ENCODE measurements at places on chromosomes 12 and 14.
A peak's percentile ranks its signal among the peaks of the same experiment; 100 is the strongest.

DNA sequence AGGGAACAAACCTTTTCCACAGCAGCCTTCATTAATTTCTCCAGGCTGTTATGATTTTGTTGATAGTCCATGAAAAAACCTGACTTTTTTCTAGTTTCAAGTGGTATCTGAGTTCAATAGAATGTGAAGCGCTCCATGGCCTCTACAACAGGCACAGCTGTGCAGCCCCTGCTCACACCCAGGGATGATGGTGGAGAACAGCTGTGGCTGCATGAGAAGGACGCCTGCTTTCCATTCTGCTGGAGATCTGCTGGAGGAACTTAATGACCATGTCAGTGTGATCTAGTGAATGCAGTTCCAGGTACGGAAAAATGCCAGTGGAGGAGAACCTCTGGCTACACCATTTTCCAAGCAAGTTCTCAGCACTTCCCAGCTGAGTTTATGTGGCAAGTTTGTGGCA, 80.6 kb downstream of the PIWIL1 start:
- no peak for DNase-seq

DNA sequence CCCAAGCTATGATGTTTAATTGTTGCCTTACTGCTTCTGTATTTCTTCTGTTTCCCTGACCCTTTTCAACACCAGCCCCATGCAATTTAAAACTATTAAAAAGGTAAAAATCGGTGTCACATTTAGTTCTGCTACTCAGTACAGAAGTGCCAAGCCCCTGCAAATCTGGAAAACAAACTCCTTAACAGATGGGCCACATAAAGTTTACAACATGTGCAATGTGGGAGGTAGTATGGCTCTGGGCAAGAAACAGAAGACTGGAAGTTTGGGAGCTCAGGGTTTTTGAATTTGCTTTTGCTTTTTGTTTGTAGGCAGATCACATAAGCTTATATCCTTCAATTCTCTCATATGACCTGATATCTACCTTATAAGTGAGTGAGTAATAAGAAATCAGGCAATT, 404.0 kb upstream of the ATP2B1 start:
- DNase-seq: no peak

DNA sequence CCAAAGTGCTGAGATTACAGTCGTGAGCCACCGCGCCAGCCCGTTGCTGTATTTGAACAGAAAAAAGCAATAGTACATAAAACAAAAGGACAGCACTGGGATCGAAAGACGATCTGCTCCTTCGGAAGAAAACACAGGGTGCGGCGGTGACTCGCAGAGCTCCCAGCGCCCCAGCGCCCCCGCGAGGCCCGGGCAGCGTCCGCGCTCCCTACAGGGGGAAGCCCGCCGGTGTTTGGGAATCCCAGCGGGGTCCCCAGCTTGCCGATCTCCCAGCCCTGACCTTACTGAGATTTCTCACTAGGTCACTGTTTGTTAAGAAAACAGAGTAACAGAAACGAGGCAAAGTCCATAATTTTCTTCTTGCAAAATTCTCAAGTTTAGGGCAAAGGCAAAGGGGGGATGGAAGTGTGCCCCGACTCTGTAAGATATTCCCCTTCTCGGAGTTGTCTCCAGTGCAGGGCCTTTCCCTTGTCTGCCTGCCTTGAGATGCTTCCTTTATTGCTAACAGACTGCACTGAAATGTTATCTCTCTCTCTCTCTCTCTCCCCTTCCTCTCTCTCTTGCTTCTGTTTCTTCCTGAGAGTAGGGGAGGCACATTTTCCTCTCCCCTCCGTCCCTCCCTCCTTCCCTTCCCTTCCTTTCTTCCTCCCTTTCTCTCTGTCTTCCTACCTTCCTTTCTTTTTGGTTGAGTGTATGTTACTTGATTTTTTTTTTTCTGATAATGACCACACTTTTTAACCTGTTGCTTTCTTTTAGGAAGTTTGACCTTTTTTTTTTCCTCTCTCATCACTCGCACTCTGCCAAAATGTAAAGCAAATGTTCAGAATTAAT, 91.9 kb downstream of the TMEM30B start:
- no peak for DNase-seq

DNA sequence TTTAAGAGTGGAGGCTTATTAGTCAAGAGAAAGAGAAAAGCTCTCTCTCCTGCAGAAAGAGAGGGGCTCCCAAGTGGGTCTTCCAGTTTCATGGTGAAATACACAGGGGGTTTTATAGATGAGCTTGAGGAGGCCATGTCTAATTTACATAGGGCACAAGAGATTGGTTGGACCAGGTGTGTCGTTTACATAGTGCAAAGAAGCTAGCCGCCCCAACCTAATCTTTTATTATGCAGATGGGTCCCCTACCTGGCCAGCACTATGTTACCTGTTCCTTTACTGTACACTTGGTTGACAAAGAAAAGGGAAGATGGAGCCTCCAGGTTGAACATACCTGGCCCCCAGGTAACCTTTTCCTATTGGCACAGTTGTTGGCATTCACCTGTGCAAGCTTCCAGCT, 195.0 kb downstream of the PIK3C2G start:
- no peak for DNase-seq

DNA sequence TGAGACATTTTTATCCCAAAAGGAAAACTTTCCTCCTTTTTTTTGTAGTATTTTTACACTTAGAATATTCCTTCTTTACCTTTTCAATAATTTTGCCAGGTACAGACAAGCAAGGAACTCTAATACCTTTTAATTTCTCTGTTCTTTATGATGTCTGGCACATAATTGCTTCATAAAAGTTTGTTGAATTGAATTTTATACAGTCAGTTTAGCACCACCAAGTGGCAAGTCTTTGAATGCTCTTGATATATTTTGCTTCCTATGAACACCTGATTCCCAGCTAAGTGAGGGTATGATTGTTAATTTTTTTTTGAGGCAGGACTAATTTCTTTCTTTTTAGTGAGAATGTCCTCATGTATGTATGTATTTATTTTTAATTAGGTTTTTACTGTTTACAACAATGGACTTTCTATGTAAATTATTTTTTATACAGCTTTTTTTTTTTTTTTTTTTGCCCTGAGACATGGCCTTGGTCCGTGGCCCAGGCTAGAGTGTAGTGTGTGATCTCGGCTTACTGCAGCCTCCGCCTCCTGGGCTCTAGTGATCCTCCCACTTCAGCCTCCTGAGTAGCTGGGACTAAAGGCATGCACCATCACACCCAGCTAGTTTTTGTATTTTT, 6.9 kb downstream of the TBC1D15 start:
- no peak for DNase-seq

GRCh38 chr14:50360851-50361250, 35.8 kb downstream of the CDKL1 start:
- no peak for DNase-seq

DNA sequence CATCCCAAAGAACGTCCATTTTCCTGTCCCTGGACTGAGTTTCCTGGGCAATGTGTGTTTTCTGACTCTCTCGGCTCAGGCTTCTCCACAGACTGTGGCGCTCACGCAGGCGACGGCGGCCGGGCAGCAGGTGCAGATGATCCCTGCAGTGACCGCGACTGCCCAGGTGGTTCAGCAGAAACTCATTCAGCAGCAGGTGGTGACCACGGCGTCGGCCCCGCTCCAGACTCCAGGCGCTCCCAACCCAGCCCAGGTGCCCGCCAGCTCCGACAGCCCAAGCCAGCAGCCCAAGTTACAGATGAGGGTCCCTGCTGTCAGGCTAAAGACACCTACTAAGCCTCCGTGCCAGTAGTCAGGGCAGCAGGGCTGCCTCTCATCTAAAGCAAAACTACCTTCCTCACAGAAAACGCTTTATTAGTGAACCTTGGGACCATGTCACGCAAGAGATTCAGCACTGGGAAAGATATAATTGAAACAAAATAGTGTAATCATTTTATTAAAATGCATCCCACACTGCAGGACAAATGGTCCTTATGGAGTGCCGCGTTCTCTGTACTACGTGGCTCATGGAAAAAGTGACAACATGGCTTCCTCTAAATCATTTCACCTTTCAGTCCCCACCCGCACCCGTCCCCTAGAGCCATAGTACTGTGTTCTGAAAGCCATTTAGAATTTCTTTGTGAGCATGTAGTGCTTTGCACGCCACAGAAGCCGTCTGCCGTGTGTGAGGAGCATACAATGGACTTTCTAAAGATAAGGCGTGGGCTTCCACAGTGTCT, 66.6 kb downstream of the DDX51 start:
- no peak for DNase-seq

- DNase-seq: no peak
Observed at GRCh38 chr12:104834607-104835006, 123.5 kb downstream of the SLC41A2 start.

- DNase-seq: no peak
Observed at GRCh38 chr12:52053536-52054209, 2.4 kb downstream of the NR4A1 start.

DNA sequence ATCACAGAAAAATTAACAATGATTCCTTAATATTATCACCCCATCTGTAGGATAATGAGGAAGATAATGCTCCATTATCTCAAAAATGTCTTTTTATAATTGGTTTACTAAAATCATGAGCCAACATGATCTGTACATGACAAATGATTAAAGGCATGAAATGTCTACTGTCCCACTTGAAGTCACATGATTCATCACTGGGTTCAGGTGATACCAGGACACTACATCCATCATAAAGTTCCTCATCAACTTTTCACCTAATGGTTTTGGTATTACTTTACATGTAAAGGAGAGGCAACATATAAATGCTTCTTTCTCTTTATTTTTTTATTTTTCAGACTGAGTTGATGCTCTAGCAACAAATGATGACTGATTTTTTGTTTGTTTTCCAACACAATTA, 313.3 kb downstream of the MED13L start:
- DNase-seq: no peak

GRCh38 chr12:89960011-89960507, 251.4 kb upstream of the ATP2B1 start:
- DNase-seq: no peak

GRCh38 chr12:123571343-123571813, 13.0 kb upstream of the TMED2 start:
- DNase-seq: no peak

- DNase-seq: peak; percentile 59
Observed at GRCh38 chr12:3275171-3276041, 198.2 kb downstream of the TSPAN9 start.

GRCh38 chr14:68041876-68042354, 222.3 kb downstream of the RAD51B start:
- no peak for DNase-seq

DNA sequence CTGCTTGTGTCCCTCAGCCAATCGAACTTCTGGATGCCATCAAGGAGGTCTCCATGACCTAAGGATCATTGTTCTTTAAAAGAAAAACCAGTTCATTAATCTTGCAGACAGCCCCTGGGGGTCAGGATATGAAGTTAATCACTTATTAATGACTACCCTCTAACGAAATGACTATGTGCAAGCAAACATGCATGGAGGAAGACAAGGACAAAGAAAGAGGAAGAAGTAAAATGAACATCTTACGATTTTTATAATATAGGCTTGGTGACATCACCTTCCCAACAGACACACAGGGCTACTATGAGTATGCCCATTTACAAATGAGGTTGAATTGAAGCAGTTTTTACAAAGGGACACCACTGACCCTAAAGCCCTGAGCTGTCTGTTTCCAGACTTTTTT, 111.1 kb upstream of the AMIGO2 start:
- no peak for DNase-seq

- no peak for DNase-seq
Observed at GRCh38 chr12:12965836-12966235, 13.9 kb upstream of the GPRC5D start.

DNA sequence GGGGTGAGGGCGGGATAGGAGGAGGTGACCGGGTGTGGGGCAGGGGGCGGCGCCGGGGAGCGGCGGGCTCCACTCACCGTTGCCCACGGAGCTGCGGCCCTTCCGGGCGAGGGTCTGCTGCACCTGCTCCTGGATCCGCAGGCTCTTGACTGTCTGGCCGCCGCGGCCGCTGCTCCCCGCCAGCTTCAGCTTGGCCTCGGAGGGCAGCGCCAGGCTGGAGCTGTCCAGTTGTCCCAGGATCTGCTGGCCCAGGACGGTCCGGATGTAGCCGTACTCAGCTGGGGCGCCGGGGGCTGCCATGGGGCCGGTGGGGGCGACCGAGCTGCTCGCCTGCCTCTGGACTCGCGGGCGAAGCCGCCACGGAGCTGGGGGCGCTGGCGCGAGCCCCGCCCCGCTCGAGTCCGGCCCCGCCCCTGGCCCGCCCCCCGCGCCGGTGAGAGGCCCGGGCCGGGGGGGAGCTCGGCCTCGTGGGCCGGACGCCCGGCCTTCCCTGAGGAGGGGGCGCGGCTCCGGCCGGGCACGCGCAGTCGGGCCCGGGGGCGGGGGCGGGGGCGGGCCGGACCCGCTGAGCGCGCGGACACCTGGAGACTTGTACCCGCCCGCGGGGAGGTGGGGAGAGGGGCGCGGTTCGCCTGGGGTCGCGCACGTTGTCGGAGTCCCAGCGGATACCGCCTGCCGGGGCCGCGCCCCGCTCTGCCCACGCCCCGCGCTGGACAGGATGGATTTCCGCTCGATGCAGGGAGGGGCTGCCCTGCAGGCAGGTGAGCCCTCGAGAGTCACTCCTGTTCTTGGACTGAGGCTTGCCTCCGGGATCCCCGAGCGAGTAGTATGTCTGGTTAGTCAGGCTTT, at the start of gene PKP2:
PKP2 (minus strand) TSS at position 346 of the 849 bp plus-strand sequence; CDS start at position 300, 46 bp downstream.
- no peak for DNase-seq

- no peak for DNase-seq
Observed at GRCh38 chr12:76420222-76420621, 72.0 kb upstream of the BBS10 start.

DNA sequence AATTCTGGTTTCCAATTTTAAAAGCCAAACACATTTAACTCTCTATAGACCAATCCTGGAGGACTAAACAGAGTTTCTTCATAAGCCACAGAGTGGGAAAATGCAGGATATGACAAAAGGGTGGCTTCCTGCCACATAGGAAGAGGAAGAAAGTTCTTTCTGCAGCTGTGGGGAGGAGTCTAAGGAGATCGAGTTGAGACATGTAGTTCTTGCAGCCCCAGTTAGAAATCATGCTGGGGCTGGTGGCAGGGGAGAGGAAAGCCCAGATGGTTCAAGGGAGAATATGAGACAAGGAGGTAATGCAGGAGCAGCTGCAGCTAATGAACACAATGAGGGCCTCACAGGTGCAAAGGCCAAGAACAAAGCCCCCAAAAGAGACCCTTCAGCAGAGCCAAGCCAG, 85.0 kb upstream of the ARID2 start:
- DNase-seq: no peak

DNA sequence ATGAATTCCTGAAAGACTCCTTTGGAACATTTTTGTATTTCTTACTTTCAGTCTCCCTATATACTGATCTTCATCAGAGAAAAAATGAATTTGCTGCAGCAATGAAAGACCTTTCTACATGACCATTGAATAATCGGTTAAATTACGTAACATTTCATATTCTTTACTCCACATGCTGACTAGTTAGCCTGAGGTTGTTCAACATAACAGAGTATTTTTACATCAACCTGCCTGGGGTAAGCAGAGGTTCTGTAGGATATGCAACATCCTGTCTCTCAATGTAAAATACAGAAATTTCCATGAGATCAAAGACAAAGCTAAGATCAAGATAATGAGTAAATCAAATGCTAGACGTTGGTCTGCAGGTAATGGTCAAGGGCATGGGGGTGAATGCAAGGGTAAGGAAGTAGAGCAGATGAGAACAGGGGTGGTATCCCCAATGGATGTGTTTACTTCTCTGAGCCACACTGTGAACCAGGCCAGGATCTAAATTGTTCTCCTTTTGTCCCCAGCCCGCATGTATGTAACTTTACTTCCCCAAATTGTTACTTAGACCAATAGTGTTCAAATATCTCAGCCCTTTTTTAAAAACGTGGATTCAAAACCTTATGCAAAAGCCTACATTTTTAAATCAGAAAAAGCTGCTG, 45.4 kb downstream of the DUSP6 start:
- DNase-seq: no peak

GRCh38 chr12:59723520-59723919, 127.7 kb downstream of the SLC16A7 start:
- DNase-seq: no peak

- DNase-seq: no peak
Observed at GRCh38 chr12:120404271-120404670, 33.6 kb upstream of the COX6A1 start.
